ENCODE measurements at places on chromosomes 6 and 20.
A peak's percentile ranks its signal among the peaks of the same experiment; 100 is the strongest.

- DNase-seq, result no peak
These were observed 131.8 kb downstream of the NFATC2 start for GRCh38 chr20:51410586-51411325.

DNA sequence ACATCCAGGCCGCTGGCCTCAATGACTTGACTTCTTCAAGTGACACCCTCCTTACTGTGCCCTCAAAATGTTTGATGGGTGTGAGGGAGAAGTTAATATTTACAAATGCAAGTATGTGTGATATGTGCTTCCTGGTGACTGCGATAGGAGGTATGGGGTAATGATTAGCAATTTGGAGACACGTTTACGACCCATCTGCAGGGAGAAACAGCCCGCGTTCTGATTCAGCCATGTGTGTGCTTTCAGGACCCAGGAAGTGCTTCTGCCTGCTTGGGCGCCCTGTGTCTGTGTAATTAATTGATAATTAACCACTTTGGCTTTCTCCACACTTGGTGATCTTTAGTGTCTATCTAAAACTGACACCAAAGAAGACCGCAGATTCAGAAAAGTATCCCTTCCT lies 25.0 kb downstream of the SIRPA start:
- no peak for DNase-seq

DNA sequence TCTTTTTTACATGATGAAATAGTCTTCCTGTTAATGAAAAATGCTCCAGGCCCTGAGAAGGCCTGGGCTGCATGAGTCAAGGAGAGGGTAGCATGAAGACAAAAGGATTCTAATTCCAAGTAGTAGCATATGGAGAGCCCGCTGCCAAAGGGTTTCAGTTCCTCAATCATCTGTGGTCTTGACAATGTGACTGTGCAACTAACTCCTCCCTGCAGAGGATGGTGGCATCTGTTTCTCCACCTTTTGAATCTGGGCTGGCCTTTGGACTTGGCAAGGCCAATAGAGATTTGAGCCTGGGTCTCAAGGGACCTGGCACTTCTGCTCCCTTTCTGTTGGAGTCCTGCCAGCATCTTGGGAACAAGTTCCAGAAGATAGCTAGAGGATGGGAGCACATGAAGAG lies 35.1 kb upstream of the ANKEF1 start:
- no peak for DNase-seq

GRCh38 chr20:6583134-6583738 lies 184.2 kb upstream of the BMP2 start:
- peak; percentile 62 for DNase-seq

- DNase-seq, result no peak
These were observed 44.9 kb downstream of the PNLDC1 start for GRCh38 chr6:159844737-159845645.

DNA sequence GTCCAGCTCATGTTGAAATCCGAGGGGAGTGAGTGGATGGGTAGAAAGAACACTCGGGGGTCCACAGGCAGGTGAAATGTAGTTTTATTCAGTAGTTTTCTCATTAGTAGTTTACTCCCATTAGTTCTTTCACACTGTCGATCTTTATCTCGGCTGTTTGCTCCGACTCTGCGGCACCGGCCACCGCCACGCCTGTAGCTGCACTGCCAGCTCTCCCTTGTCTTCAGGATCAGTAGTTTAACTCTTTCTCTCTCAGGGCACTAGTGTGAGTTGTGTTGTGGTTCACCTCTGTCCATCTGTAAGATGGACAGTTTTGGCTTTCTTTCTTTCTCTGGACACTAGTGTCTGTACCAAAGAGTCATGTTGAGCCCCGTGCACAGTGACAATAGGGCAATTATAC lies 195.7 kb downstream of the LMBRD1 start:
- DNase-seq, result no peak

- no peak for DNase-seq
These were observed 13.8 kb upstream of the EYA4 start for GRCh38 chr6:133227344-133227743.

- no peak for DNase-seq
These were observed 21.0 kb downstream of the KIF13A start for GRCh38 chr6:17966451-17966850.

DNA sequence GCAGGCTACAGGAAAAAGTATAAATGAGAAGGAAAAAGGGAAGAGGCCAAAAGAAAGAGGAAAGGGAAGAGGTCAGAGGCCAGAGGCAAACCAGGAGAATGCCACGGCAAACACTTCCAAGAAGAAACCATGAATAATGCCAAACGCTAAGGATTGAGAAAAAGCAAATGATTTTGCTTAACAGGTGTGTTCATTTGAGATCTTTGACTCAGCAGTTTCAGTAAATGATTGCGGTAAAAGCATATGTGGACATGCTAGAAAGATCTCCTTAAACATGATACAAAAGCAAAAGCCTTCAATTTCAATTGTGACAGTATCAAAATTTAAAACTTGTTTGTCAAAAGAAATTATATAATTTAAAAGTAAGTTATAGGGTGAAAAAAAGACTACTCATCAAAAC lies 70.6 kb downstream of the UBE3D start:
- DNase-seq, result no peak

- DNase-seq, result no peak
These were observed 66.4 kb upstream of the PDE10A start for GRCh38 chr6:165729307-165729936.

DNA sequence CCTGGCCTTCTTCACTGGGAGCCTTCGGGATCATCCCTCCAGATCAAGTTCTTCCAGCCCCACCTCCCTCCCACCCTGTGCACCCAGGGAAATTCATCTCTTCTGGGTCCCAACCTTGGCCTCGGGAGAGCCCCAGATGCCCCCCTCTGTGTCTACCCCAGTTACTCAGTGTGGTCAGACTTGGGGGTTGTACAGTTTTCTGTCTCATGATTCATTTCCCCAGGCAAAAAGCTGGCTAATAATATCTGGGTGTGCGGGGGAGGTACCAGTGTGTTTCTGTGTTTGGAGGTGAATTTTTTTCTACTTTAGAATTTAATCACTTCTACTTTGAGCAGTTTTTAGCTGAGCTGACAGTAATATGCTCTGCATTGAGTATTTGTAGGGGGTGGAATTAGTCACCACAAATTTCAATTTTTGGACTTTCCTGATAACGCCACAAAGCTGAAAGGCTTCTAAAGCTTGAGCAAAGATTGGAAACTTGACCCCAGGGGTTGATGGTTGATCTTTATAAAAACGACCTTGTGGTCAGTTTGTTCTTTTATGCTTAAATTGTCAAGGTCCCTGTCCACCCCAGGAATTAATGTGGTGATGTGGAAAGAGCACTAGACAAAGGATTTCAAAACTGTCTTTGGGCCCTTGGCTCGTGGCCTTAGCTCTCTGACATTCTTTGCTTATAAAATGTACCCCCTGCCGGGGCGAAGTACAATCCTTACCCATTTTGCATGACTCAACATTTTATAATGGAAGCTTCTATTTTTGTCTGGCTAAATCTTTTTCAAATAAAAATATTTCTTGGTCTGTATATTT lies 284.7 kb upstream of the TAB2 start:
- peak; percentile 99 for DNase-seq

DNA sequence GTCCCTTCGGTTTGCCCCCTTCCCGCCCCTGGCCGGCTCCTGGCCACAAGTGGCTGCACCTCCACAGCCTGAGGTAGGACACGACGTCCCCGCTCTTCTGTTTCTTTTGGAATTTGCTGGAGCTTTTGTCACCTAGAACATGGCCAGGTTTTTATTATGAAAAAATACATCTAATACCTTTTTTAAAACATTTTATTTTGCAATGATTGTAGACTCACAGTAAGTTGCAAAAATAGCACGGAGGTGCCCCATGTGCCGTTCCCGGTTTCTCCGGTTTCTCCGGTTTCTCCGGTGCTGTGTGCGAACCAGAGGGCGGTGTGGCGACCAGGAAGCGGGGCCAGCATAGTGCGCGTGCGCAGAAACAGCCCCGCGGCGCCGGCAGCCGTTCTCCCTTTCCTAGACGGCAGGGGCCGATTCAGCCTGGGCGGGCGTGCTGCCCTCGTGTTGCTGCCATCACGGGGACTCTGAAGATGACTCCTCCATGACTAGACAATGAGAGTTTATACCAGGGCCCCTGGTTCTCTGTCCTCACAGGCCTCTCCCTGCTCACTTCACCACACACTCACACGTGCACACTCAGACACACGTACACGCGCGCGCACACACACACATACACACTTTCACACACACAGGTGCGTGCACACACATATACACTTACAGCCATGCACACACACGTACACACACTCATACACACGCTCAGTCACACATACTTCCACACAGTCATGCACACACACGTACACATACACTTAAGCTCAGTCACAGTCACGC lies 102.1 kb downstream of the TMEM242 start:
- DNase-seq, result peak; percentile 54

DNA sequence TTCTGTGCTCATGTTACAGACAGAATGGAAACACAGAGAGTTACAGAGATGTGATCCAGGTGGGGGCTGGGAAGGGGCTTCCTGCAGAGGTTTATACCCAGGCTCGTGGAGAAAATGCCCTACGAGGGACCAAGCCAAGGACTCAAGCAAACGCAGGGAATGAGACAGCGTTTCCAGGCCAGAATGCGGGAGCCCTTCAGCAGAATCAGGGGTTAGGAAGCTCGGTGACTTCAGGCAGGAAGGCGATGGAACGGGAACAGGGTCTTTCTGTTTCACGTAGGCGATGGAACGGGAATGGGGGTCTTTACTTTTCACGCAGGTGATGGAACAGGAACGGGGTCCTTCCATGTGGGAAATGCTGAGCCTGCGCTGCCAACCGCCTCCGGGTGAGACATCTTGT lies 82.6 kb downstream of the THBS2 start:
- DNase-seq, result no peak
